ENCODE measurements at places on chromosomes 13 and 19.
A peak's percentile ranks its signal among the peaks of the same experiment; 100 is the strongest.

GRCh38 chr13:22082437-22083100 is 411.7 kb downstream of the FGF9 start:
- DNase-seq, result no peak

DNA sequence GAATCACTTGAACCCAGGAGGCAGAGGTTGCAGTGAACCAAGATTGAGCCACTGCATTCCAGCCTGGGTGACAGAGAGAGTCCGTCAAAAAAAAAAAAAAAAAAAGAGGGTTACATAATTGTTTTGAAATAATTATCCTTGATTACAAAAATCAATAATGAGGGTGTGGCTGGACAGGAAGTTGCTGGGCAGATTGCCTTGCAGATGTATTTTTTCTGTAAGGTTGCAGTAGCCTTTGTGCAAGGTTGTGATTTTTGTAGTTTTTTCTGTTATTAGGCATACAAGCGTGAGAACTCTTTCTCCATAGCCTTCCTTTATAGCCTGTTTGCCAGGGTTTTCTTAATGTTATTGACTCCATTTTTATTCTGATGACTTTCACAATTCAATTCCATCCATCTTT is 40.7 kb upstream of the SIN3B start:
- DNase-seq, result no peak

DNA sequence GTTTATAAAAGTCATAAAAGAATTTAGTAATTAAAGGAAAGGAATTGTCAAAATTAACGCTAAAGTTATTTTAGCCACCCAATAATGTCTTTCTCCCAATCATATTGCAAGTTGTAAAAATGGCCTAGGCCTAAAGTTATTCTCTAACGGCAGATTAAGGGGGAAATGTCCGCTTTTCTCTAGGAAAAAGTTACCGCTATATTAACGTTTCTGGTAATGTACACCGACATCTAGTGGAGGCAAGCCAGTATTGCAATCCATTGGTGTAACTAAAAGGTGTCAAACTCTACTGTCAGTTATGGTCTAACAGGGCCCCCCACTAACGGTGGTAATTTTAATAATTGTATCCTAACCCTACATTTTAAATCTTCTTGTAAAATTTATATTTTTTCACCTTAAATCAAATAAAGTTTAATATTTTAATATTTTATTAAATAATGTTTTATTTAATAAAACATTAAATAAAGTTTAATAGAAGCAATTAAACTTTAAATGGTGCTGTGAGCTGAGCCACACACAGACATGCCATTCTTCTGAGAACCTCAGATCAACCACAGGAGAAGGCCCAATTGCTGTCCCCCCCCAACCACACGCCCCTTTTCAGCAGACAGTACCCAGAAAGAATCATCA is 35.9 kb upstream of the ZSCAN5A start:
- peak; percentile 64 for DNase-seq

- DNase-seq, result no peak
Measured at GRCh38 chr13:23743278-23744076, 145.7 kb downstream of the MIPEP start.

DNA sequence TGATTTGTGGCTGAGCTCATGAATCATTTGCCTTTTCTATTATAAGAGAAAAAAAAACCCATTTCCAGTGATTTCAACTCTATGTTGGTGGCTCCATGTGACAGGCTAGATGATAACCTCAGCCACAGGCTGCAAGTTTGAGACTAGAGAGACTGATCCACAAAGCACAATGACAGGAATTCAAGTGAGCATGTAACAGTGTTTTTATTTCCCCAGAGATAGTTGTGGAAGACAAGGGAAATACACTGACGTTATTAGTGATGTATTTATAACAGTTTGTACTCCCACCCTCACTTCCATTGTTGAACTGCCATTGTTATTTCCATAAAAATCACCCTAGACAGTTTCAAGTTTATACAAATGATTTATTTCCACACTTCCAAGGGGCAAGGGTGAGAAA is 27.9 kb upstream of the EDNRB start:
- DNase-seq, result no peak

GRCh38 chr13:31056644-31057271 is 104.9 kb downstream of the HSPH1 start:
- peak; percentile 42 for DNase-seq

GRCh38 chr19:33802001-33802400 is 5.3 kb downstream of the KCTD15 start:
- no peak for DNase-seq

Data from foreskin fibroblast (primary cell).